Transverse colon (tissue), 4 donors: ENCODE measurements at places on chromosomes 12 and 14. TPM values are rescaled to one million over a fixed set of nuclear protein-coding genes. Genes with fewer than 3 reads are reported as not detected.

DNA sequence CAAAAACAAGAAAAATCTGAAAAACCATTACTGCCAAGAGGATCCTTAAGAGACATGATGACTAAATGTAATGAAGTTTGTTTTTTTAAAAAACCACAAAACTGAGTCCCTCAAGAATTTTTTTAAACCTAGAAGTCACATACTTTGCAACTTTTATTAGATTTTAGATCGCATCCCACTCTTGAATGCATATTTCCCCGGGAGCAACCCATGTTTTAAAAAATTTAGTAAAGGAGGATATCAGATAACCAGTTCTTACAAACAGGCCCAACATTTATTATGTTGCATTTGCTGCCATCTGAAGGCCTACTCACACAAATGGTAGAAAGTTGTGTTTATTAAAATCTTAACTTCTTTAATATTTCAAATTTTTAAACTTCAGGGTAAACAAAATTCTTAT lies 44.3 kb upstream of the CCT2 start:
- H3K27ac ChIP-seq, result no peak overlapping the region
- H3K4me1 ChIP-seq, result no peaks in the 10 kb centered on the region
- DNase-seq, result no peak
- no peak overlapping the region for H3K4me3 ChIP-seq
- no peaks in the 10 kb centered on the region for H3K36me3 ChIP-seq

DNA sequence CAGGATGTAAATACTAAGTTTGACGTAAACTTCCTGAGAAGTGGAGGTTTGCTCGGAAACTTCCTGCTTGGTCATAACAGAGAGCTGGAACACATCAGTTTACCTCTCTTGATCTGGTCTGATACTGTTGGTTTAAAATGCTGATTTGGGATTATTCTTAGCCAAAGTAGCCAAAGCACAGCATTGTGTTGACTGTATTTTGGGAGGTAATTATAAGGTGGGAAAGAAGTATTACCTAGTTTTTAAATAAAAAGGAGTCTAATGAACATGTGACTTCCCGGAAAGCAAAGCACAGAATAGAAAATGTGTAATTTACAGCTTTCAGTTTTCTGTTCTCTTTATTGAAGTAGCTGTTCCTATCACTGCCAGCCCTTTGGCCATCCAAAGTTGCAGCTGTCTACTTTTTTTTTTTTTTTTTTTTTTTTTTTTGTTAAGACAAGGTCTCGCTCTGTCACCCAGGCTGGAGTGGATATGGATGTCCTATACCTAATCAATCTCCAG lies 52.2 kb upstream of the SRP54 start:
- H3K36me3 ChIP-seq, result no peaks in the 10 kb centered on the region
- DNase-seq, result no peak
- peak overlapping the region; percentile 59 for H3K27ac ChIP-seq
- H3K4me1 ChIP-seq, result peaks cover 6% of the 10 kb centered on the region
- no peaks in the 10 kb centered on the region for H3K27me3 ChIP-seq

GRCh38 chr14:77181603-77182437 lies at the start of gene TMEM63C:
Gene TMEM63C (plus strand): TSS chr14:77181798. CDS start chr14:77218814, 37,016 bp downstream.
- H3K27ac ChIP-seq, result peak within 1 kb of the TSS; percentile 34
- DNase-seq, result peak; percentile 85
- H3K4me1 ChIP-seq, result peaks cover 35% of the 10 kb centered on the region
- H3K4me3 ChIP-seq, result peak within 1 kb of the TSS; percentile 52
- peaks cover 28% of the 10 kb centered on the region for H3K27me3 ChIP-seq
- H3K36me3 ChIP-seq, result no peaks in the 10 kb centered on the region

The AKAP6 gene
- total RNA-seq, result 6.7 TPM

GRCh38 chr14:101495284-101495683 lies 66.0 kb upstream of the DIO3 start:
- H3K27me3 ChIP-seq, result peaks cover 6% of the 10 kb centered on the region
- H3K27ac ChIP-seq, result no peak overlapping the region
- no peak for DNase-seq
- no peak overlapping the region for H3K4me3 ChIP-seq
- H3K4me1 ChIP-seq, result no peaks in the 10 kb centered on the region

DNA sequence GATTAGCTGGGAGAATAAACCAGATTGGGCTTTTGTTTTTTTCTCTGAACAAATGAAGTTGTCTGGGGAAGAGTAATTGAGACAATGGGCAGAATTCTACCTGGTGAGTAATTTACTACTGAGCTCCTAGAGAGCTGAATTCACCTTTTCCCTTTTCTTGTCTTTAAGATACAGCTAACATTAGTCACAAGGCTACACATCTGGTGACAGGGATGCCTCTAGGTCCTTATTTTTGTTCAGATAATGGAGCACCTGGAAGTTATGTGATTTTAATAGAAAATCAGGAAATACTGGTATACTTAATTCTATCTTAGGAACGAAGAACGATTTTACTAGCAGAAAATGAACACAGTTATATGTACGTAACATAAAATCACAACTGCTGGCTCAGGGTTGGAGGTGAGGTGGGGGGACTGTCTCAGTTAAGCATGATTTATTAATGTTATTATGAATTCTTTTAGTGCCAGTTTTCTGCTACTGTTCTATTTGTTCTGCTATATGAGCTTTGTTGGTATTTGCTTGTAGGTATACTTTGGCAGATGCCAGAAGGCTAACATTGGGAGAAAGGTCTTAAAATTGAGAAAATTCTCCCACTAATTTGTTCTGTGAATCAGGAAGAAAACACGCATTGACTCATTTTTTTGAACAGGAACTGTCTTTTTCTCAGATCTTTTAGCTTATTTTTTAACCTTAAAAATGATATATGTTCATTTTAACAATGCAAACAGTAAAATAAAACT lies 482.7 kb upstream of the RGS6 start:
- H3K4me3 ChIP-seq, result no peak overlapping the region
- H3K27ac ChIP-seq, result no peak overlapping the region
- H3K27me3 ChIP-seq, result no peaks in the 10 kb centered on the region
- H3K4me1 ChIP-seq, result peaks cover 11% of the 10 kb centered on the region
- H3K36me3 ChIP-seq, result no peaks in the 10 kb centered on the region

- no peak overlapping the region for H3K27ac ChIP-seq
- H3K36me3 ChIP-seq, result peaks cover 61% of the 10 kb centered on the region
- DNase-seq, result no peak
- no peak overlapping the region for H3K4me3 ChIP-seq
- H3K4me1 ChIP-seq, result peaks cover 3% of the 10 kb centered on the region
Observed at GRCh38 chr12:58887068-58887467, 33.2 kb downstream of the LRIG3 start.

DNA sequence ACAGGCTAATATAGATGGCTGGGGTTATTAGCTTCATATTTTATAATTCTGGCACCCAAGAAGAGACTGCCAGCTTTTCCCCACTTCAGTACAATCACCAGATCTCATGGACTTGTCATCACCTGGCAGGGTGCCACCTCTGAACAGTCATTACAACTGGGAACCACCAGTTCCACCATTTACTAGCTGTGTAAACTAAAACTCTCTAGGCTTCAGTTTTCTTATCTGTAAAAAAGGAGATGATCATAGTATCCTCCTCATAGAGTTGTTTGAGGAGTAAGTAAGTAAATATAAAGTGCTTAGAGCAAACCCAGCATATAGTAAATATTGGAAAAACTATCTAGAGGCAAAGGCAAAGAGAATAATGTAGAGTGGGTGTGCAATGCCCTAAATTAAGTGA lies 19.3 kb downstream of the CPNE8 start:
- H3K4me3 ChIP-seq, result no peak overlapping the region
- H3K36me3 ChIP-seq, result no peaks in the 10 kb centered on the region
- H3K27me3 ChIP-seq, result no peaks in the 10 kb centered on the region
- H3K27ac ChIP-seq, result peak overlapping the region; percentile 50
- no peaks in the 10 kb centered on the region for H3K4me1 ChIP-seq
- peak; percentile 84 for DNase-seq

The FGF23 gene
- not detected for total RNA-seq

- no peaks in the 10 kb centered on the region for H3K36me3 ChIP-seq
- H3K27ac ChIP-seq, result no peak overlapping the region
- no peak overlapping the region for H3K4me3 ChIP-seq
- no peak for DNase-seq
- H3K4me1 ChIP-seq, result no peaks in the 10 kb centered on the region
Observed at GRCh38 chr12:43079476-43079875, 472.5 kb downstream of the ADAMTS20 start.

The LTBP2 gene
- 10.3 TPM for total RNA-seq

DNA sequence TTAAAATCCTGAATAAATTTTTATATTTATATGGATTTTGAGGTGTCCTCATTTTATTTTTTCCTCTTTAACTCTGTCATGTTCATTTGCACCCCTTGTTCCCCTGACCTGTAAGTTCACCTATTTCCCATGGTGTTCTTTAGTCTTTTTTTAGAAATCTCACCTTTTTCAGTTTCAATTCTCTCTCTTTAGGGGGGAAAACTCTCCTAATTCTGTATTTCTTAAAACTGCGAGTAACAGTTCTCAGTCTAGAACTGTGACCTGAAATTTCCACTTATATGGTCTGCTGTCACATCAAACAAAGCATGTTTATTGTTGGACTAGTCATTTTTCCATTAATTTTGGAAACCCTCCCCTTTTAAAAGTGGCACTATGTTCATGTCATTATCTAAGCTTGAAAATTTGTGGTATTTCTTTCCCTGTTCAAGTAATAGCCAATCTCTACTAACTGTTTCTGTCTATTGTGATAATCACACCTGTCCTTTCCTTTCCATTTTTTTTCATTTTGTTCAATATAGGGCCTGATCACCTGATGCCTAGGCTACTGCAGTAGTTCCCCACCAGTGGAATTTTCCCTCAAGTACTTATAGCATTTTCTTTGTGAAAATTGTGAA lies 14.0 kb upstream of the FBXO33 start:
- H3K36me3 ChIP-seq, result no peaks in the 10 kb centered on the region
- no peak overlapping the region for H3K4me3 ChIP-seq
- H3K4me1 ChIP-seq, result no peaks in the 10 kb centered on the region
- H3K27me3 ChIP-seq, result no peaks in the 10 kb centered on the region
- DNase-seq, result no peak
- H3K27ac ChIP-seq, result no peak overlapping the region

GRCh38 chr14:80669426-80669825 lies 272.1 kb downstream of the CEP128 start:
- no peaks in the 10 kb centered on the region for H3K4me1 ChIP-seq
- H3K27me3 ChIP-seq, result no peaks in the 10 kb centered on the region
- no peak for DNase-seq
- H3K4me3 ChIP-seq, result no peak overlapping the region
- H3K27ac ChIP-seq, result no peak overlapping the region
- H3K36me3 ChIP-seq, result no peaks in the 10 kb centered on the region

- no peak overlapping the region for H3K4me3 ChIP-seq
- H3K4me1 ChIP-seq, result no peaks in the 10 kb centered on the region
- no peaks in the 10 kb centered on the region for H3K36me3 ChIP-seq
- no peaks in the 10 kb centered on the region for H3K27me3 ChIP-seq
Observed at GRCh38 chr12:31828071-31828470, 99.2 kb upstream of the AMN1 start.

DNA sequence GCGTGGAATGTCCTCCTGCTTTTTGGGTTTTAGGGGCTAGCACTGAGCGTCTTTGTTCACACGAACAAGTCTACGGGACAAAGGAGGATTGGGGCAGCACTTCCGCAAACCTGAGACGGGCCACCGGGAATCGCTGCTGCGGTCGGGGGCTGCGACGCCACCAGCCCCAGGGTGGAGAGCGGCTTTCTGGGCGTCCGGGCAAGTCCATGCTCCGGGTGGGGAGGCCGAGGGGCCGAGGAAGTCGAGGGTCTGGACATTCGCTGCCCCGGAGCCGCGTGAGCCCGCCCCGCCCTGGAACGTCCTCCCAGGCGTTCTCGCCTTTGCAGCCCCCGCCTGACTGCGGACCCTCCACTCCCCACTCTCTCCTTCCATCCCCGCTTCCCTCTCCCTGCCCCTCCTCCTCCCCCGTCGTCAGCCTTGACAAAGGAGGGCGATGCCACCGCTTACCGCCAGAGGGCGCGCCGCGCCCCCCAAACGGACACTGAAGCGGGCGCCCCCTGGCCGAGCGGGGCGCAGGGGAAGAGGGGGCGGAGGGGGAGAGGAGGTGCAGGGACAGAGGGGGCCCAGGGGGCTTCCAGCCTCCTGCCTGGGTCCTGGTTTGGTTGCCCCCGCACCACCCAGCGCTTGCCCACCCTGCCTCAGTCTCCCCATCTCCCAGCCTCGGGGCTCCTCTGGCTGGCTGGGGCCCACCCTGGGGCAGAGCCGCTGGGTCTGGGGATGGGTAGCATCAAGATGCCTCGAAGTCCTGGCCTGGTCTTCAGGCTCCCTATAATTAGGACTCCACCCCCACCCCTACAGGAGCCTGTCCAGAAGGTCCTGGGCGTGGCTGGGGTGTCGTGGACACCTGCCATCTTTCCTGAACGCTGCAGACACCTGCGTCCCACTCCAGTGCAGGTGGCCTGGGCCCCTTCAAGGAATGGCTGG lies 39.1 kb upstream of the INF2 start:
- H3K4me3 ChIP-seq, result peak overlapping the region; percentile 23
- H3K27ac ChIP-seq, result no peak overlapping the region
- H3K27me3 ChIP-seq, result no peaks in the 10 kb centered on the region
- DNase-seq, result peak; percentile 71

GRCh38 chr14:53640695-53641094 lies 315.9 kb downstream of the BMP4 start:
- H3K4me3 ChIP-seq, result no peak overlapping the region
- DNase-seq, result no peak
- no peaks in the 10 kb centered on the region for H3K36me3 ChIP-seq
- H3K27me3 ChIP-seq, result no peaks in the 10 kb centered on the region
- no peaks in the 10 kb centered on the region for H3K4me1 ChIP-seq

GRCh38 chr12:82682851-82683261 lies 3.9 kb upstream of the TMTC2 start:
- no peaks in the 10 kb centered on the region for H3K4me1 ChIP-seq
- no peaks in the 10 kb centered on the region for H3K36me3 ChIP-seq
- H3K27me3 ChIP-seq, result no peaks in the 10 kb centered on the region
- DNase-seq, result no peak
- H3K27ac ChIP-seq, result peak overlapping the region; percentile 44

GRCh38 chr14:98514016-98514415 lies 758.0 kb downstream of the BCL11B start:
- H3K27me3 ChIP-seq, result no peaks in the 10 kb centered on the region
- H3K36me3 ChIP-seq, result no peaks in the 10 kb centered on the region
- H3K4me3 ChIP-seq, result no peak overlapping the region
- H3K4me1 ChIP-seq, result no peaks in the 10 kb centered on the region

DNA sequence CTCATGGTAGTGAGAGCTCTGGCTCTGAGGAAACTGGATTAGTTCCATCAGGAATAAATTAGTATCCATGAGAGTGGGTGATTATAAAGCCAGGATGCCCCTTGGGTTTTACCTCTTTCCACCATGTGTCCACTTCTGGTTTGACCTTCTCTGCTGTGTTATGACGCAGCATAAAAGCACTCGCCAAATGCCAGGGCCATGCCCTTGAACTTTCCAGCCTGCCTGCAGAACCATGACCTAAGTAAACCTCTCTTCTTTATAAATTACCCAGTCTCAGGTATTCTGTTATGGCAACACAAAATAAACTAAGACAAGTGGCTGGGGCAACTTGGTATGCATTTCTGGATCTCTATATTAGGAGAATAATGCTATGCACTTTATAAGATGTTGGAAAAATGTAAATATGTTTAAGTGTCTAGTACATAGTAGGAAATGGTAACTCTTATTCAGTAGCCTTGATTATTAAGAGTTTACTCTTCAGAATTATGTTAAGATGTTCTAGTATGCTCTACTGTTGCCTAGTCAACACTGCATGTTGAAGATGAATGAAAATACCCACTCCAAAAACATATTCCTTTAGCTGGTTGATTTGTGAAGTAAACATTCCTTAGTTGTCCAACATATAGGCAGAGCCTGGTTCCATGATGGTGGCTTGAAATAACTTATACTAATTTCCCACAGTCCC lies 455.6 kb upstream of the TMPO start:
- H3K27ac ChIP-seq, result no peak overlapping the region
- no peaks in the 10 kb centered on the region for H3K36me3 ChIP-seq
- H3K27me3 ChIP-seq, result no peaks in the 10 kb centered on the region
